CD4-positive, alpha-beta T cell treated with Interleukin-17A for 1 hour (primary cell): ENCODE measurements at places on chromosomes 6 and 20.

- DNase-seq: no peak
These were observed 142.5 kb upstream of the HDDC2 start for GRCh38 chr6:125444006-125444923.

- DNase-seq: no peak
These were observed 61.3 kb downstream of the PTPN1 start for GRCh38 chr20:50571466-50571865.

DNA sequence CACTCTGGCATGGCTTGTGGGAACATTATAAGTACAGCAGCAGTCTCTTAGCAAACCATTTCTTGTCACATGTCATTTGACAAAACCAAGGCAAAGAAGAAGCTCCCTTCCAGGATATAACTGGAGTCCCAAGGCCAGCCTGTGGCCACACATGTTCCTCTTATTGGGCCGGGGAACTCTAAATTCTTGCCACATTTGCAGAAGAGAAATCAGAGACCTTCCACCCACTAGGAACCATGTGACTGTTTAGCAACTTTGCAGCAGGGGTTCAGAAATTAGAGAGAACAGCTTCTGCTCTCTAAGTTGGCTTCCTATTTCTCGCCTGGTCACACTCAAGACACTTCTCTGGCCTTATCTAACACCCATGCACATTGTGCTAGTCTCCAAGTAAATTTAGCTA is 20.4 kb upstream of the MEP1A start:
- DNase-seq: peak; percentile 36

DNA sequence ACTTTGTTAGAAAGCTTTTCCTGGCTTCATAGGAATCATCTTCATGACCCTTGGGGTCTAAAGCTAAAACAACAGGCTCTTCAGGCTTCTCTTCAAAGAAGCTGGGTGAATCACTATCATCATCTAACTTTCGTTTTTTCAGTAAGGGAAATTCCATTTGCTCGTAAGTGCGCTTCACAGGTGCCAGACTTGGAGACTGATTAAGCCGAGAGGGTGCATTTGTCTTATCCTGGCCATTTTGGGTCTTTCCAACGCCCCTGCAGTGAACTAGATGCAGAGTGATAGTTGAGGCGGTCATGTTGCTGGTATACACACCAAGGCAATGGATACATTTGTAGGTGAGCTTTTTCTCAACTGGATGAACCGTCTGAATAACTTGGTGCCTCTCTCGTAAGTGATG is 38.8 kb downstream of the ADNP start:
- DNase-seq: no peak
